ENCODE measurements at places on chromosomes 5 and 9.

- DNase-seq: no peak
Measured at GRCh38 chr9:95129476-95130291, 187.8 kb downstream of the FANCC start.

- DNase-seq: no peak
Measured at GRCh38 chr9:137168904-137169856, 671 bp downstream of the LRRC26 start.

GRCh38 chr5:145824040-145824439 lies 11.1 kb downstream of the PRELID2 start:
- DNase-seq: no peak

GRCh38 chr9:97447001-97447400 lies 35.1 kb downstream of the TDRD7 start:
- DNase-seq: no peak

DNA sequence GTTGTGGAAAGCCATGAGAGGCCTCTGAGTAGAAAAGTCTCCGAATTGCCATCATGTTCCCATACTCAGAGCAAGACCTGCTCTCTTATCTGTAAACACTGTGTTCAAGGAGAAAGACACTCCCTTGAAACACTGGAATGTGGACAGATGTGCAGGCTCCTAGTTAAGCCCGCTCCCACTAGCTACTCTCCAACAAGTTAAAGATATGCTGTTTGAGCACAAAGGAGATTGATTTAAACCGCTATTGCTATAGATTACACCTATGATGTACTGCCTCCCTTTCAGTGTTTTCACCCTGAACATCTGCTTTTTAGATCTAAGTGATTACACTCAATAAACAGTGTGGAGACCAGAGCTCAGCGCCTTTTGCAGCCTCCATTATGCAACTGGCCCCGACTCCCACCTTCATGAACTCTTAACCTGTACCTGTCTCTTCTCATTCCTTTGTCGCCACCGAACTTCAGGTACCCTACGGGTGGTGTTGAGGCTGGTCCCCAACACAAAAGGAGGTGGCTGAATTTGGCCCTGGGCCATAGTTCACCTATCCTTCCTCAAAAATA lies 47.5 kb downstream of the TMEM245 start:
- DNase-seq: no peak

DNA sequence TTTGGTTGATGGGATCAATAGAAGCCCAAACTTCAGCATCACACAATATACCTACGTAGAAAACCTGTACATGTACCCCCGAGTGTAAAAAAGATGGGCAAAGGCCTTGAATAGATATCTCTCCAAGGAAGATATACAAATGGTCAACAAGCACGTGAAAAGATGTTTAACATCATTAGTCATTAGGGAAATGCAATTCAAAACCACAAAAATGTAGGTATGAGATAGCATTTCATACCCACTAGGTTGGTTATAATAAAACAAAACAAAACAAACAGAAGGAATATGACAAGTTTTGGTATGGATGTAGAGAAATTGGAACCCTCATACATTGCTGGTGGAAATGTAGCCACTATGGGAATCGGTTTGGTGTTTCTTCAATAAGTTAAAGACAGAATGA lies 33.1 kb upstream of the PPARGC1B start:
- DNase-seq: no peak

GRCh38 chr9:107425101-107426025 lies 64.2 kb downstream of the KLF4 start:
- no peak for DNase-seq

- DNase-seq: no peak
Measured at GRCh38 chr5:178417391-178417811, 172.8 kb downstream of the COL23A1 start.

DNA sequence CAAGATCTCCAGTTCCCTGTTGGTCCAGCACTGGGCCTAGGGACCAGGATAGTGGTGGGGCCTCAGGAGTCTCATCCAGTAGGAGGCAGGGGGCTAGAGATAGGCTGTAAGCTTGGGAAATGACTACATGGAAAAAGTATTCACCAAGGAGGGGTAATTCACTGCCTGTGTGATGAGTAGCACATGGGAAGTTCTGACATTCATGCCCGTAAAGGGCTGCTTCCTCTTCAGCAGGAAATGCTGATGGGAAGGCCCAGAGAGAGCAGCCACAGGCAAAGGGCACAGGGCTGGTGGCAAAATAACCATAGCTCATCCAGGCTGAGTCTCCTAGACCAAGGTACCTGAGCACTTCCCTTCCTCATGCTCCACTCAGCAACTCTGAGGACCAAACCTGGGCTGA lies 23.1 kb upstream of the FRRS1L start:
- no peak for DNase-seq

- no peak for DNase-seq
Measured at GRCh38 chr5:156367597-156367996, 40.6 kb downstream of the SGCD start.

GRCh38 chr5:68196876-68197275 lies 18.7 kb upstream of the PIK3R1 start:
- DNase-seq: no peak
